ENCODE measurements at places on chromosomes 2 and 18.
A peak's percentile ranks its signal among the peaks of the same experiment; 100 is the strongest.

- DNase-seq = no peak
Measured at GRCh38 chr2:21787941-21788340, 664.2 kb downstream of the TDRD15 start.

DNA sequence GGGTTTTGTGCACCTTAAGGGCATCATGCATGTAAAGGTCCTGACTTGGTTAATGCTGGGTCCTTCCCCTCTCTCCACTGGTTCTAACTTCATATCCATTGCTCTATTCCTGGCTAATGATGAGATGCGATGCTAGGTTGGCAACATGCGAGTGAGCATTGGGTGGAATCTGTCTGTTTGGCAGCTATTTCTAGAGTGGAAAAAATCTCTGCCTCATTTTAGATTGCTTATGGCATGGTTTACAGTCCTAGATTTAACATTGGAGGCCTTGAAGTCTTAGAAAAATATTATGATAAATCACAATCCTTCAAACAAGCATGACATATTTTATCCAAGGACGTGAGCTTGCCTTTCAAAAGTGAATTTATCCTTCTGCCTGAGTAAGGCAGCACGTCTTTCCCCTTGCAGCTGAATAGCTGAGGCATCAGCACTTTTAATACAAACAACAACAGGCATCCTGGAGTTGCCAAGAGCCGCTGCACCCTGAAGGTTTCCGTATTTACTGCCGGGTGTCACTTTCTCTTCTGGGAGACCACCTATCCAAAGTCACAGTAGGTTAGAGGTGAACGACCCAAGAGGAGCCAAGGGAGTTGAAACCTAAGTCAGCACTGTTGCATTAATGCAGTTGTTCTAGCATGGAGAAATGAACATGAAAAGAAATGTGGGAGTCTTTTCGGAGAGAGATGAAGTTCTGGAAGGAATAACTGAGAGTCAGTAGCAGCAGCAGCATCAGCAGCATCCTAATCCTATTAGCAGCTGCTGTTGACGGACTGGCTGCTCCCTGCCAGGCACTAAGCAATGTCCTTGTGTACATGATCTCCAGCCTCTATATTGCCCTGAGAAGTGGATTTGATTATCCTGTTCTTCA is 78.4 kb downstream of the MAPK4 start:
- no peak for DNase-seq

GRCh38 chr2:126963390-126963789 is 64.7 kb downstream of the TEX51 start:
- DNase-seq = no peak

- DNase-seq = no peak
Measured at GRCh38 chr2:68813596-68813995, 57.6 kb downstream of the BMP10 start.

- DNase-seq = peak; percentile 33
Measured at GRCh38 chr2:138020432-138020831, 56.2 kb downstream of the HNMT start.

GRCh38 chr2:180722551-180723239 is 257.7 kb upstream of the UBE2E3 start:
- no peak for DNase-seq

- no peak for DNase-seq
Measured at GRCh38 chr2:151423760-151424159, 14.1 kb downstream of the RIF1 start.

- DNase-seq = no peak
Measured at GRCh38 chr2:71551631-71551915, 98.2 kb downstream of the DYSF start.

DNA sequence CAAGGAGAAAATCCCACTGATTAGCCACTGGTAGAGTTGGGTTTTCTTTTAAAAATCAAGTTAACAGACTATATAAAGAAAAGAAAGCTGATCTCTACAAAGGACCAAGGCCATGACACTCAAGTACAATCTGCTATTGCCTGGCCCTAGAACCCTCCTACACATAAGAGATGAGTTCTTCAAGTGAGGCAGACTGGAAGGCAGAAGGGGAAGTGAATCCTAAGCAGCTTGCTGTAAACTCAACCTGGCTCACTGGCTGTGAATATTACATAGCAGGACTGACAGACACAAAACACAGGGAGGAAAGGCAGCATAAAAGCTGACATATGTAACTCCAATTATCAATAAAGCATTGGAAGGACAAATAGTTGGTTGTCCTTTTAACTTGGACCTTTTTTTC is 65.4 kb downstream of the TRIP12 start:
- no peak for DNase-seq

DNA sequence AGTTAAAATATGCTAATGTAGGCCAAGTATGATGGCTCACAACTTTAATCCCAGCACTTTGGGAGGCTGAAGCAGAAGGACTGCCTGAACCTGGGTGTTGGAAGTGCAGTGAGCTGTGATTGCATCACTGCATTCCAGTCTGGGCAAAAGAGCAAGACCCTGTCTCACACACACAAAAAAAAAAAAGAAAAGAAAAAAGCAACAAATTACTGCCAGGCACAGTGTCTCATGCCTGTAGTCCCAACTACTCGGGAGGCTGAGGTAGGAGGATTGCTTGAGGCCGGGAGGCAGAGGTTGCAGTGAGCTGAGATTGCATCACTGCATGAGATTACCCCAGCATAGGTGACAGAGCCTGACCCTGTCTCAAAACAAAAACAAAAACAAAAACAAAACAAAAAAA is 110.6 kb downstream of the PRELID3A start:
- no peak for DNase-seq

DNA sequence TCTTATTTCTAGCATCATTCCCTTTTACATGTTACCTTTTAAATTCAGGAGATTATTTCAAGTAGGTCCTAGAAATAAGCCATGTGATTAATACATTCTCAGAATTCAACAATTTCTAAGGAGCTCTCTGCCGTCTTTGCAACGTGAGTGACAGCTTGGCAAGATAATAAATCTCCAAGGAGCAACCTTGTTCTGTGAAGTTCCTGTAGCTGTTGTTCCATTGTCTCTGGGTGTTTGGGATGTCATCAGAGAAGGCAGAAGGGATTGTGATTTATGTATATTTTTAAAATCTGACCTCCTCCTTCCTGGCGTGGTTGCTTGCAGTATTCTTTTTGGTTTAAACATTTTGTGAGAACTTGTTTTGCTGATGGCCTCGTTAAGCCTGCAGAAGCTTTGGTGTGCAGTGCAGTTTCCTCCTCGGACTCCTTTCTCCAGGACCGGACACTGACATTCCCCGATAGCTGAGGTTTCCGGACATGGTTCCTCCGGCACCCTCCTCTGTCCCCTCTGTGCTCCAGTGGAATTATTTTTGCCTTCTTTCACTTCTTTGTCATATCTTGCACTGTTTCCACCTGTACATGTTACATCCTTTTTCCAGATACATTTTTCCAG is 33.7 kb downstream of the RAMP1 start:
- no peak for DNase-seq

DNA sequence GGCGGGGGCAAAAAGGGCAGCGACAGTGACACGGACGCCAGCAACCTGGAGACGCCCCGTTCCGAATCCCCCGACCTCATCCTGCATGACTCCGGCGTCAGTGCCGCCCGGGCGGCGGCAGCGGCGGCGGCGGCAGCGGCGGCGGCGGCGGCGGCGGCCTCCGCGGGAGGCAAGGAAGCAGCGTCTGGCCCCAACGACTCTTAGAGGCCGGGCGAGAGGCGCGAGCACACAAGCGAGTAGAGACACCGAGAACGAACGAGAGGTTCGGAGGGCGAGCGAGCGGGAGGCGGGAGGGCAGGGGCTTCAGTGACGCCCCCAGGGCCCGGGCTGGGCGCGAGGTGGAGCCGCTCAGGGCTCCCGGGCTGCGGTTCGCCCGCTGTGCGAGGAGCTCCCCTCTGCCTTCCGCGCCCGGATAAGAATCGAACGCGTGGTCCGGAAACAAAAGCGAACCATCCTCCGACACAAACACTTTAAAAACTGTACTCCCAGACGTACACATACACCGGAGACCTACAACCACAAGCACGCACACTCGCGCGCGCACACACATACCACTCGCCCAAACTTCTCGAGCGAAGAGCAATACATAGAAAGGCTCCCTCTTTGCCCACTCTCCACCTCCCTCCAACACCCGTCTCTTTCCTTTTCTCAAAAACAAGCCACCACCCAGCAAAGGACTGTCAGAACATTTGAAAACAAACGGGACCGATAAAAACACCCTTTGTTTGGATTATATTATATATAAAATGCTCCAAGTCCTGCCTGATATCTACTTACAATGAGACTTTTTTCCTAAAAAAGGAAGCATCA is 2.8 kb downstream of the SP9 start:
- no peak for DNase-seq

- DNase-seq = peak; percentile 11
Measured at GRCh38 chr18:56431551-56431950, 206.8 kb downstream of the TXNL1 start.

GRCh38 chr2:69985688-69986087 is 24.3 kb upstream of the ASPRV1 start:
- no peak for DNase-seq

DNA sequence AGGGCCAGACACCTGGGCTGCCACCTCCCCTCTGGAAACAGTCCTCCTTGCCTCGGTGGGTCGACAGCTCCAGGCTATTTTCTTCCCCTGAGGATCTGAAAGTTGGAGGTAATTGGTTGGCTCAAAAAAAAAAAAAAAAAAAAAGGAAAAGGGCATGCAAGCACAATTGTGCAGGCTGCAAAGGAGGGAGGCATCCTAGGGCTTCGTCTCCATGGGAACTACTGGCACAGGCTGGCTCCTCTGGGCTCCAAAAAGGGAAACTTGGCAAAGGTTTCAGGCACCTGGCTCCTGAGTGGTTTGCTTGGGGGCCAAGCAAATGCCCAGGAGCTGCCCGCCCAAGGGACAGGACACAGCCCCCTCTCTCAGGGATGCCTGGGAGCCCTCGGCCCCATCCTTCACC is 1.1 kb upstream of the KCNIP3 start:
- DNase-seq = peak; percentile 63

GRCh38 chr2:33022989-33023727 is 76.4 kb downstream of the LTBP1 start:
- DNase-seq = no peak

DNA sequence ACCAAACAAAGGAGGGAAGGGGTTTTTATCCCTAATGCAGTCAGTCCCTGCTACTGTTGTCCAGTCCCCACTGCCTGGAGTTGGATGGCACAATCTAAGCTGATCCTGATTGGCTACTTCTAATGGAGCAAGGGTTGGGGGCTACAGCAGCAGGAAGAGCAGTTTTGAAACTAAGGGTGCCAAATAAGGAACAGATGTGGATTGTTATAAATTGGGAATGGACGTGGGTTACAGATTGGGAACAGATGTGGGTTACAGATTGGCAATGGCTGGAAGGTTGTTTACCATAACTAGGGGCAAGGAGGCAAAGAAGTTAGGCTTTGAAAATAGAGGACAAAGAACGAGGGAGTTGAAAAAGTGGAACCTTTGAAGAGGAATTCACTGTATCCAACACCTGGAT is 16.0 kb upstream of the PROM2 start:
- DNase-seq = no peak

GRCh38 chr2:218047536-218048225 is 21.4 kb upstream of the RUFY4 start:
- DNase-seq = no peak

GRCh38 chr18:5155218-5155906 is 41.7 kb downstream of the AKAIN1 start:
- no peak for DNase-seq

DNA sequence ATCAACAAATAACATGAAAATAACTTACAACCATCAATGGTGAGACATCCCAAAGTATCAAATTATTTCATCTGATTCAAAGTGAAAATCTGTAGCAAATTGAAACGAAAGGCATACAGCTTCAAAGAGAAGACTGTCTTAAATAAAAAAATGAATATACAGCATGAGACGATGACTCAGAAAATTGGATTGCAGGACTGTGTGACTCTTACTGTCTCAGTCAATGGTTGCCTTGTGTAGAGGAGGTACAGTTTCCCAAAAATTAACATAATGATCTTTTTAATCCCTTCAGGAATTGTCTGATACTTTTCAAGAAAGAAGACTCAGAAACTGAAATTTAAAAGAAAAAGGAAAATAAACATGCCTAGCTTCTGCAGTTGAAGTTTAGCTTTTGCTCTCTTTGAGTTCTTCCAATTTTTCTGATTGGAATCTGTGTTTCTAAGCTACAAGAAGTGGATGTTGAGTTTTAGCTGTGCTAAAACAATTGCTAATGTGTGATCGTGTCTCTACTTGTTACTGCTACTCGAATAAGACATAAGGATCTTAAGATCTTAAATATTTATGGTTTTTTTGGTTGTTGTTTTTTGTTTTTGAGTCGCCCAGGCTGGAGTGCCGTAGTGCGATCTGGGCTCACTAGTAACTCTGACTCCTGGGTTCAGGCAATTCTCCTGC is 41.1 kb upstream of the EPB41L3 start:
- no peak for DNase-seq

DNA sequence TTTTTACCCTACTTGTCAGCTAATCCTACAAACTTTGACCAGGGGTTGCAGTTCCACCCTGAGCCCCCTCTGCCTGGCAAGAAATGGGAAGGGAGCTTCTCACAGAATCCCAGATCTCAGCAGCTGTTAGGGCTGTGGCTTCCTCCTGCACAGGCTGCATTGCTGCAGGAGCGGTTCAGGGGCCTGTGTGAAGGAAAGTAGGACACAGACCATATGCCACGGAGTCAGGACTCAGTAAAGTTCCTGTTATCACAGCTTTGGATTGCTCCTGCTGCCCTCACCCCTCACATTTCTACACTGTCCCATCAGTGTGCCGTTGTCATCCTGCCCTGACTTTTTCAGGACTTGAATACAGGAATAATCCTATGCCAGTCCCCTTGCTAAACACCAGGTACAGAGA is 62.8 kb upstream of the SP3 start:
- DNase-seq = no peak

DNA sequence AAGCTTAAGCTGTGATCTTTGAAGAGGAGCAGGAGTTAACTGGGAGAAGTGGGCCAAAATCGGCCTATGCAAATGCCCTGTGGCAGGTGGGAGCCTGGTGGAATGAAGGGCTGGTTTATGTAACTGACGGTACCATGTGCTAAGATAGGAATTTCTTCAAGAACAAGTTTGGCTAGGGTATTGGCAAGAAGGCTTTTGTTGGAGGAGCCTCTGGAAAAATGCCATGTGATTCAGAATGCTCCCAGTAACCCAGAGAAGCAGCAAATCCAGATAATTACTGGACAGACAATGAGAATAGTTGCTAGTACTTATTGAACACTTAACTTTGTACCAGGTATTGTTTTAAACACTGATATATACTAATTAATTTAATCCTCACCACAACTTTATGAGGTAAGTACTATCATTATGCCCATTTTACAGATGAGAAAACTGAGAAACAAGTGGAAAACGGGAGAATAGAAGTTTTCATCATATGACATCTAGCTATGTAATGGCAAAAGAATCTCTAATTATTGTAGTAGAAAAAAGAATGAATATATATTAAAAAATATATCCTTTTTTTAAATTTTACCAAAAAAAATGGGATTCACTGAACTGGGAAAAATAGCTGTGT is 9.1 kb upstream of the FAM124B start:
- no peak for DNase-seq

- DNase-seq = no peak
Measured at GRCh38 chr2:46177461-46178089, 119.6 kb upstream of the EPAS1 start.

- no peak for DNase-seq
Measured at GRCh38 chr18:61443081-61443725, 110.0 kb downstream of the CDH20 start.

All from DMS153 (cell line).